ENCODE measurements at places on chromosomes 3 and 15.

DNA sequence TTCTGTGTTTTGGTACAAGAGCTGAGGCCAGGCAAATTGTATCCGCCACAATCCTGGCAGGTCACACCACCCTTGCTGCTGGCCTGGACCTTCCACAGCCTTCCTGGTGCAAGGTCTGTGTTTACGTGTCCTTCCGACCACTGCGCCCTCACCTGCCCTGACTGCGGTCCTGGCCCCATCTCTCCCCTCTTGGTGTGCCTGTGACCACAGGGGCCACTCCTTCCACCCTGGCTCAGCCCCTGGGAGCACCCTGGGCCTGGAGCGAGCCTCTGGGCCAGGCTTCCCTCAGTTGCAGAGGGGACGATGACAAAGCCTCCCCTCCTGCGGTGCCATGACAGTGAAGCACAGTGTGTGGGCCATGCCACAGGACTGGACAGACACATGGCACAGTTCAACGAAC, 104.5 kb downstream of the PLXNA1 start:
- no peak for DNase-seq

DNA sequence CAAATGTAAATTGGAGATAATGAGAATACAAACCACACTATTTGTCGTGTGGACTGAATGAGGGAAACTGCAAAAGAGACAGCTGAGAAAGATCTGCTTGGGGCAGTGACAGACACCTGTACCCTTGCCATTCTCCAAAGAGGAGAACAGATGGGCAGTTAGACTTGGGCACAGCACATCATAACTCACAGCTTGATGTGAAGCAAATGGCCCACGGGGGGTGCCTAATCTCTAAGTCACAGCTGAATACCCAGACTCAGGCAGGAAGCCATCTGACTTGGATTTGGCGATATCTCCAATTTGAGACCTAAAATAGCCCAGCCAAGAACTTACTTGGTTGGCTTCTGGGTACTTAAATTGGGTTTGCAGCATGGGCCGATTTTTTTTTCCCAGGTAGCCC, 10.0 kb upstream of the SLC6A11 start:
- no peak for DNase-seq

- DNase-seq, result no peak
These were observed 35.1 kb downstream of the PDCD6IP start for GRCh38 chr3:33833408-33834095.

DNA sequence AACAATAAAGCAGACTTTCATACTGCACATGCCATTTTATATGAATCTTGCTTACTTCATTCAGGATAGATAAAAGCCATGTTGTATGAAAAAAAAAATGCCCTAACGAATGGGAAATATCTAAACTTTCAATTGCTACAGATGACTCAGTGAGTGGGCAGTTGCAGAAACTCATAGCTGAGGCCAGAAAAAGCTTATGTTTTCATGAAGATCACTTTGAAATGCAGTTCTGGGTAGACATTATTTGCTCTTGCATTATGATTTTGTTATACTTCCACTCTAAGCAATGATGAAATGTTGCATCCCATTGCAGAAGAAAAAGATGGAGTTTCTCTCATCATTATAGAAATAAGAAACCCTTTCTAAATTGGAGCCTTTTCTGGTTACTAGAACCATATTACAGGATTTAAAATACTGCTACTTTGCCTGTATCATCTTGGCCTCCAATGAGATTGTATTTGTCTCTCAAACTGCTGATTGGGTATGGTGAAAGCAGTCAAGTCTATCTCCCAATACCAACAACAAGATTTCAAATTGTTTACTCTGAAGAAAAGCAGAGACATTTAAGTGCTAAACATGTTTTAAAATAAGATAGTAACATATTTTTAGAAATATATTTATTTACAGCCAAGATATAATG, 17.0 kb downstream of the PEAK1 start:
- peak; percentile 80 for DNase-seq

GRCh38 chr3:173028351-173028750, 112.7 kb downstream of the SPATA16 start:
- no peak for DNase-seq

DNA sequence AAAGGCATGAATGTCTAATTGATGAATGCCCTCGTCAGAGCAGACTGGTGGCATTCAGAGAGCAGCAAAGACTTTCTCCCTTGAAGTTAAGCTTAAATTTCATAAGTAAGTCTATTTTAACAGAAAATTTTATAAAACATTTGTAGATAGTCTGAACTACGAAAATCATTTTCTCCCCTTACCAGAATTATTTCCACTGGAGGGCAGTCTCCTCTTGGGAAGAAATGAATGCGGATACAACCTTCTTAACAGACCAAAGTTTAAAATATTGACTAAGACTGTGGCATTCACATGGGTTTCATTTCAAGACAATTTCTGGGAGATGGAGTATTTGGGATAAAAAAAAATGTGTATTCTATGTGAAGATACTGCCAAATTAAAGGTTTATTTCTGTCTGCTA, 669.0 kb downstream of the FHIT start:
- peak; percentile 48 for DNase-seq

DNA sequence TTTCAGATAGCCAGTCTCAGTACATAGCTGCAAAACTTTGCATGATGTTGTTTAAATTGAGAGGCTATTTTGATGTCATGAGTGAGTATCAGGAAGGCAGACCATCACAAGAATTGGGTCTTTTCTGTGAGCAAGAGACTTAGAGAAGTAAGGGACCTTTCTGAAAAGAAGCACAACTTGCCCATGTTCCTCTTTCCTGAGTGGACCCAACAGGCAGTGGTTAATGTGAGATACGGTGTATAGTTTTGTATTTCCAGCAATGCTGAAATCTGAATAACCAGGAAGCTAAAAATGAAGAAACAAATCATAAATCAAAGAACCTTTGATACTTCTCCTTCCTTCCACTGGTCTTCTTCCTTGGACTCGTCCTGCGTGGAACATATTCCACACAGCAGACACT, 25.1 kb downstream of the MCTP2 start:
- DNase-seq, result no peak

Measured in fibroblast of skin of right biceps (primary cell).